Glutamatergic neuron (in vitro differentiated cells): ENCODE measurements at places on chromosomes 11 and 22.

DNA sequence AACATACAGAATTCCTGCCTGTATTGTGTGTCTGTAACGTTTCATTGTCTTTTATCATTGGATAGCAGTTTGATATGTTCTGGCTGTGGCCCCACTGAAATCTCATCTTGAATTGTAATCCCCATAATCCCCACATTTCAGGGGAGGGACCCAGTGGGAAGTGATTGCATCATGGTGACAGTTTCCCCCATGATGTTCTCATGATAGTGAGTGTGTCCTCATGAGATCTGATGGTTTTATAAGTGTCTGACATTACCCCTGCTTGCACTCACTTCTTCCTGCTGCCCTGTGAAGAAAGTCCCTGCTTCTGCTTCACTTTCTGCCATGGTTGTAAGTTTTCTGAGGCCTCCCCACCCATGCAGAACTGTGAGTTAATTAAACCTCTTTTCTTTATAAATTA, 19.6 kb upstream of the MTMR2 start:
- DNase-seq: no peak

DNA sequence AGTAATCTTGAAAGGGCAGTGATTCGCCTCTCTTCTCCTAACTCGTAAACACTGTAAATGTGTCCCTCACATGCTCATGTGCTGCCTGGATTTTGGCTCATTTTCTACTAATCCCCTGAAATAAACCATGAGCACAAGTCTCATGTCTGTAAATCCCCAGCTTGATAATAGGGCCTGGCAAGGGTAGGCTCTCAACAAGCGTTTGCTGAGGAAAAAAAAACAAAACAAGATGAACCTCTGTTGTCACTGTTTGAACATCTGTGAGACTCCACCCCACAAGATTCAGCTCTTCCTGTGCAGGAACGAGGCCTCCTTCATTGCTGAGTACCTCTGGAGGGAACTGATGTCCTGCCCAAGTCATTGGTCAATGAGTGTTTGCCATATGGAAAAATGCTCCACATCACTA, 4.5 kb upstream of the CYB5R2 start:
- DNase-seq: no peak

GRCh38 chr22:23285236-23285635, 104.9 kb downstream of the BCR start:
- no peak for DNase-seq

GRCh38 chr11:13283636-13284035, 6.0 kb downstream of the BMAL1 start:
- DNase-seq: no peak

DNA sequence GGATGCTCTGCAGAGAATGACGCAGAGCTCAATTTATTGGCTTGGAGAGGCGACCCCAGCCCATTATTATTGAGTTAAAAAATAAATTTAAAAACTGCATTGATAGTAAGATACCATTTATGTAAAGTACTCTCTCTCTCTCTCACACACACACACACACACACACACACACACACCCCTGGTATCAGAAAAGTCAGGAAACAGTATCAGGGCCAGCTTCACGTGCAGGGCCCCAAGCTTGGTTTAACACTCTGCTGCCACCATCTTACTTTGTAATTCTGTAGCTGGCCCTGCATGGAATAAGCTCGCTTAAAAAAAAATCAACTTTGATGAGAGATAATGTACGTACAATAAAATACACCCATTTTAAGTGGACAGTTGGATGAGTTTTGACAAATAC, 59.8 kb upstream of the CD5 start:
- DNase-seq: no peak

GRCh38 chr11:116033931-116034553, 529.8 kb upstream of the CADM1 start:
- no peak for DNase-seq

GRCh38 chr11:124865181-124865901, at the start of gene ROBO3:
TSS of gene ROBO3 (plus strand) at chr11:124865432. CDS start at chr11:124865578, 146 bp downstream.
- peak; percentile 34 for DNase-seq

DNA sequence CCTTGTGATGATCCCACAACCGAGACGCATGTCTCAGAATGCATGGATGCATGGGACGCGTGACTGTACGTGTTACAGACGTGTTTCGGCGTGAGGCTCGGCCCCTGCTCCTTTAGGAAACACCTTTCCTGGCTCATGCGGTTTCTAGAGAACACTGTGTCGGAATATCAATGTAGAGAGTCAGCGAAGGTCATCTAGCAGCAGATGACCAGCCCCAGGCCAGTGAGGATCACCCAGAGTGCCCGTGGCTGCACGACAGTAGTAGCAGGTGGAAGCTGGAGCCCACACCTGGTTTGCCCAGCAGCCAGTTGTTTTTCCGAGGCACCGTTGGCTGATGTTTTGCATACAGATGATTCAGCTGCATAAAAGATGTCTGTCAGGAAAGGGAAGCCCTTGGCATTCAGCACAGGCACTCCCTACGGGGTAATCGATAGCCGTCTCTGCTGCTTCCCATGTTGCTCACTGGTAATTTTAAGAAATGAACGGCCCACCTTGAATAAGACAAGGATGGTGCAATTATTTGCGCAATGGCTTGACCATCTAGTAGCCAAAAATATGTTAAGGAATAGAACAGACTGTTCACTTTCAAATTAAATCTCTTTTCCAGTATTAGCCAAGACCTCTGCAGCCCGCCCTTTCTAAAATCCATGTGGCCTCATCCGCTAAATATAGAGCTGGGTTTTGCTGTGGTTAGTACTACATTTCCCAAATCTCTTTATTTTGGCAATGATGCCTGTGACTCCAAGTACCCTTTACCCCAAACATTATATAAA, 1.1 kb upstream of the CLTCL1 start:
- no peak for DNase-seq

DNA sequence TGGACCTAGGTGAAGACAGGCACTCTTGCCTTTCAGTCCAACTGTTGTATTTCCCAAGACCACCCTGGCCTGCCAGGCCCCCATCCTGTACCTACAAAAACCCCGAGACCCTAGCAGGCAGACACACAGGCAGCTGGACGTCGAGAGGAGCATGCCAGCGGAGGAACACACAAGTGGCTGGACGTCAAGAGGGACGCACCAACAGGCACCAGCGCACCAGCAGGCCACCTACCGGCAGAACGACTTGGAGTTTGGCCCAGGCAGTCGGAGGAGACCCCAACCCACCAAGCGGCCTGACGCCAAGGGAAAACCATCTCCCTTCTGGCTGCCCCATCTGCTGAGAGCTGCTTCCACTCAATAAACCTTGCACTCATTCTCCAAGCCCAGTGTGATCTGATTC, 1883.4 kb upstream of the RAG2 start:
- no peak for DNase-seq

GRCh38 chr11:14587258-14587657, 56.3 kb upstream of the PDE3B start:
- DNase-seq: no peak

DNA sequence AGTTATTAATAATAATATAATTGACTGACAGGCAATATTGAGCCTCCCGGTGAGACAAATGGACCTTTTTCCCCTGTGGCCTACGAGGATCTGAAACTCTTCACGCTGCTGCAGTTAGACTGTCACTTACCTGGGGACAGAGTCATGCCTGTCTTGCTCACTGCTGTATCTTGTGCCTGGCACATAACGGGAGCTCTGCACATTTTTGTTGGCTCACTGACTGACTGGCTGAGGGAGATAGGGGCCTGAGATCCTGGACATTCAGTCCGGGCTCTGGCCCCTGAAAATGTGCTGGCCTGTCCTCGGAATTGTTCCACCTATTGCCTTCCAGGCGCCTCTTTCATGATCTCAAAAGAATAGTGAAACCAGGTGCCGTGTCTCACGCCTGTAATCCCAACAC, 743 bp upstream of the CD3D start:
- no peak for DNase-seq

GRCh38 chr11:57711414-57712255, at the start of gene MED19:
TSS of gene MED19 (minus strand) at chr11:57712215. CDS start at chr11:57712179, 36 bp downstream.
- DNase-seq: peak; percentile 80

DNA sequence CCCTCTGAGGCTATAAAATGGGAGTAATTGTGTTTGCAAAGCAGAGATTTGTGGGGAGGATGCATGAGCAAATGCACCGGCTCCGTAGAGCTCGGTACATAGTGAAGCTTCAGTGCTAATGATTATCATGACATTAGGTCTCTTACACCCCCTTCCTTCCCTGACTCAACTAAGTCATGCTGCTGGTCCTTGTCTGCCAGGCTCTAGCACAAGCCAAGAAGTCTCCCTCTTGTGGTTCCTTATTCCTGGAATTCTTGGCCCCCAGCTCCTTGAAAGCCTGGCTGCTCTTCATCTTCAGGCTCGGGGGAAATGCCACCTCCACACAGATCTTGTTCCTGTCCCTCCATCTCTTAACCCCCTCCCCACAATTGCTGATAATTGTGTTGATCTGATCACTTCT, 45.7 kb upstream of the SYT13 start:
- no peak for DNase-seq

GRCh38 chr11:77658213-77659013, 20.8 kb upstream of the CLNS1A start:
- no peak for DNase-seq

DNA sequence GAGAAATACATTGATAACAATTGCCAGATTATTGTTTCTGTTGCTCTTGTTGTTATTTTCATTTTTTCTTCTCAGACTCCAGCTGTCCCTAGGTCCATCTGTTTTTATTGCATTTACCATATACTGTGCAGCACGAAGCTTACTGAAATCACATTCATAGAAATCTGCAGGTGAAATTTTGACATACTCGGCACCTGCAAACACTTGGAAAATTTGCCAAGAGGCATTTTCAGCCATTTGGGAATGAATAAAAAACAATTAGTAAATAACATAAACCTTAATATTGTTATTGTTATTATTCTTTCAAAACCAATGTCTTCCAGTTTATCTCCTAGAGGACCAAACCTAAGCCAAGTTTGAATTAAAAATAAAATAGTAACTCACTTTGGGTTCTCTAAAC, 2357.2 kb downstream of the LRRC4C start:
- no peak for DNase-seq

- DNase-seq: no peak
Observed at GRCh38 chr11:78156127-78156844, 16.9 kb upstream of the ALG8 start.

GRCh38 chr22:46267431-46268279, at the start of gene TTC38:
TSS of gene TTC38 (plus strand) at chr22:46268008. CDS start at chr22:46268040, 32 bp downstream.
- peak; percentile 69 for DNase-seq

- no peak for DNase-seq
Observed at GRCh38 chr11:69582756-69583467, 58.0 kb upstream of the CCND1 start.

DNA sequence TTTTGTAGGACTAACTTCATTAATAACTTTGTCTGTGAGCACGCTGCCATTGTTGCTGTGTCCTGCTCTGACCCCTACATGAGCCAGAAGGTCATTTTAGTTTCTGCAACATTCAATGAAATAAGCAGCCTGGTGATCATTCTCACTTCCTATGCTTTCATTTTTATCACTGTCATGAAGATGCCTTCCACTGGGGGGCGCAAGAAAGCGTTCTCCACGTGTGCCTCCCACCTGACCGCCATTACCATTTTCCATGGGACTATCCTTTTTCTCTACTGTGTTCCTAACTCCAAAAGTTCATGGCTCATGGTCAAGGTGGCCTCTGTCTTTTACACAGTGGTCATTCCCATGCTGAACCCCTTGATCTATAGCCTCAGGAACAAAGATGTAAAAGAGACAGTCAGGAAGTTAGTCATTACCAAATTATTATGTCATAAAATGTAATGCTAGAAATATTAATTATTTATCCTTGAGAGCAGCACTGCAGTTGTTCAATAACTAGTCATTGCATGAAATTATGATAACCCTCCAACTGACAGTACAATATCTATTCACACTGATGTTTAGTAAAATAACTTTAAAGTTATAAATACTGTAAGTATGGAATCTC, 46.4 kb upstream of the OR5D13 start:
- no peak for DNase-seq

DNA sequence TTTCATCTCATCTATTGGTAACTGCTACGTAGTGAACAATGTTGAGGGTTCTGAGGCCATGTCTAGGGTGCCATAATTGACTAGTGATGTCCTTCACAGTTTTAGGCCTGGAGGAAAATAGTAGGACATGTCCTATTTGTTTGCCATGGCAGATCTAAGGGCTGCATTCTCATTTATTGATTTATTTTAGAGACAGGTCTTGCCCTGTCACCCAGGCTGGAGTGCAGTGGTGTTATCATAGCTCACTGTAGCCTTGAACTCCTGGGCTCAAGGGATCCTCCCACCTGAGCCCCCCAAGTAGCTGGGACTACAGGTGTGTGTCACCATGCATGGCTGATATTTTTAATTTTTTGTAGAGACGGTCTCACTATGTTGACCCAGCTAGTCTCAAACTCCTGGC, 5.2 kb downstream of the CEP164 start:
- no peak for DNase-seq

DNA sequence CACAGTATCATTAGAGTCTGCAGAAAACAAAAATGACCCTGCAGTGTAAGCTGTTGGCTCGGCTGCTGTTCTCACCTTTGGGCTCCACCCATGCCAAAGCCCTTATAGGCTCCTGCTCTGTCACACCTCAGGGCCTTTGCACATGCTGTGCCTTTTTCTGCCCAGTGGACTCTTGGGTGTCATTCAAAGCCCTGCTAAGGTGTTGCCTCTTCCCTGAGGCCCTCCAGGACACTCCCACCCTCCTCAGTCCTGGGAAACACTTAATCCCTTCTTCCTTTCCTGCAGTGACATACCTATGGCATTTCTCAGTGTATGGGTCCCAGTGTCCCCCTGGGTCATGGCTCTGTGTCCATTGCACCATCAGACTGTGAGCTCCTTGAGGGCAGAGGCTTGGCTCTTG, 29.1 kb upstream of the CACNG2 start:
- DNase-seq: no peak

GRCh38 chr22:50238755-50239154, 6.1 kb downstream of the TUBGCP6 start:
- no peak for DNase-seq

DNA sequence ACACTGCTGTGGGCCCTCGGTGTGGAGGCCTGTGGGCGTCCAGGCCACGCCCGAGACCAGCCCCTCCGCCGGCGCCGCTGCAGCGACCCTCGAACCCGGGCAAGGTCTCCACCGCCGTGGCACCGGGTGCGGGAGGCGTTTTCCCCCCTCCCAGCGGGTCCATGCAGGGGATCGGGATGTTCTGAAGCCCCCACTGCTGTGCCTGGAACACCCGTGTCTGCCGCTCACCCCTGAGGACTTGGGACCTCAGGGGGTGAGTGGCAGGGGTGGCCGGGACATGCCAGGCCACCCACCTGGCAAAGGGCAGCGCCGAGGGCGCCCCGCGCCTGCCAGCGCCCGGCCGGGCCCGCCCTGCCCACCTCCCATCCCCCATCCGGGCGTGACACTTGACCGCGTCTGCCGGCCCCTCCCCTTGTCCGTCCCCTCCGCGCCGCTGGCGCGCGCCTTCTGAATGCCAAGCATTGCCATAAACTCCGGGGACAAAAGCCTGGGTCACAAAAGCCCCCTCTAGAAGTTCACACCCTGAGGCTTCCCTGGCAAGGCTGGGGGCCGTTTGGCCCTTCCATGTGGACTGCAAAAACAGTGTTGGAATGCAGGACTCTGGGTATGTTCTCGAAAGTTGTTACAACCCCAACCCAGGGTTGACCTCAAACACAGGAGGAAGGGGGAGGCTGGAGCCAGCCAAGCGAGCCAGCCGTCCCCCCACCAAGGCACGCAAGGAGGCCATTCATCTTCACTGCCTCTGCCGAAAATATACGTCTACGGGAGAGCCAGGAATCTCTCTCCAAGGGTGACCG, 819 bp upstream of the KCNQ1OT1 start:
- DNase-seq: peak; percentile 69
